Natural killer cell (primary cell): ENCODE measurements at places on chromosomes 6 and 20. TPM values are rescaled to one million over a fixed set of nuclear protein-coding genes. Genes with fewer than 3 reads are reported as not detected.

Gene SYCP2
- total RNA-seq, result 5.9 TPM

Gene GNAS-AS1
- 0.60 TPM for total RNA-seq

DNA sequence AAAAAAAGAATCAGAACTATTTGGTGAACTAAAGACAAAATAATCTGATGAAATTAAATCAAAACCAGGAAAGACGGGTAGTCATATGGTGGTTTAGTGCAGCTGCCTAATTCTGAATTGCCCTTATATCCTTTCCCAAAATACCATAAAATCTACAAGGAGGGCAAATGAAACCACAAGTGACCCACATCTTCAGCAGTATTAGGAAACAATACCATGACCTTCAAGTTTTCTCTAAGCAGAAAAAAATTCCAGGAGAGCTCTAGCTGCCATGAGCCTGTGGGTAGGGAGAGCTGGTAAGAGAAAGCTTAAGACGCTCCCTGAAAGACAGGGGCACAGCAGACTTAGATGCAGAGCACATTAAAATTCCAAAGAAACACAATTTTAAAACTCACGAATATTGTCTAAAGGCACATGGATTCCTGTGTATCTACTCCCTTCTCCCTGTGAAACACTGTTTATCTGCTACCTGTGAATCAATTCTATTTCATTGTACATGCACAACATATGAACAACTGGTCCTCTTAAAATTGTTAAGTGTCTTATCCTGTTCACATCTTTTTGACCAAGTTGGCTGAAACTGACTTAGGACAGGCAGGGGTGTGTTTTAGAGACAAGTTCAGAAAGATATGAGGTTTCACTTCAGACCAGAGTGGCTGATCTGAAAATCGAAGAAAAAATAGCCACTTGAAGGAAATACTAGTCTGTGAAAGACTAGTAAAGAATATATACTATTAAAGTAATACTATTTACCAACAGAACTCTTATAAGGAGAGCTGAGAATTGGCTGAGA lies 153.6 kb upstream of the SHLD1 start:
- peak overlapping the region; percentile 48 for H3K27ac ChIP-seq
- H3K36me3 ChIP-seq, result peaks cover 70% of the 10 kb centered on the region
- no peak for DNase-seq
- peaks cover 7% of the 10 kb centered on the region for H3K4me1 ChIP-seq

- DNase-seq, result no peak
- H3K4me3 ChIP-seq, result no peak overlapping the region
- H3K27ac ChIP-seq, result no peak overlapping the region
- H3K36me3 ChIP-seq, result no peaks in the 10 kb centered on the region
- peaks cover 4% of the 10 kb centered on the region for H3K27me3 ChIP-seq
Observed at GRCh38 chr6:167803816-167804215, 22.9 kb upstream of the AFDN start.

DNA sequence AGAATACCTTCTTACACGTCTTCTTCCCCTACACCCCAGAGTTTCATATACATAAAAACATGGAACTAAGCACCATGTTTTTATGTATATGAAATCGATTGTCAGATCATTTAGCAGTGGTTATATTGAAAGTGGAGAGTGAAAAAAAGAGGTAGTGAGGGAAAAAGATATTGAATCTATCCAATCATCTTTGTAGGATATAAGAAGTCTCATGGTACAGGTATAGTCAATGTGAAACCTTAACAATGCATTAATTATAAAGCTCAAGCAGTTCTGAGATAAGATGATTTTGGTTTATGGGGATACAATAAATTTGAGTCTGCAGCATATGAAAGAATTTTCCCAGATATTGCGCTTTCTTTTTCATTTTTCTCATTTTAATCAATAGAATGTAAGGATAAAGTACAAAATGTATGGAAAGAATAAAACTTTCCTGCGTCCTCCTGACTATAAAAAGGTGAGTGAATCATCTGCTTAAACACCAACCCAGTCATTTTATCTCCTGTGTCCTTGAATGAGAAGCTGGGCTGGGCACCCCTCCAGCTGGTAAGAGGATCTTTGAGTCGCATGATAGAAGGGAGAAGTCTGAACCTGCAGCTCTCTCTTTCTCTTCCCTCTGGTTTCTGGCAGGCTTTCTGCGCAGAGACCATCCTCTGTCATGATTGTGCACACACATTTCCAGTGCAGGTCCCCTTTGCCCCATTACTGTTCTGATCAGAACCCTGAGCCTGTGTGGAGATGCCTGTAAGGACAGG lies 28.1 kb upstream of the AKIRIN2 start:
- no peak for DNase-seq
- H3K36me3 ChIP-seq, result no peaks in the 10 kb centered on the region
- no peak overlapping the region for H3K27ac ChIP-seq
- no peaks in the 10 kb centered on the region for H3K27me3 ChIP-seq
- H3K4me3 ChIP-seq, result no peak overlapping the region

DNA sequence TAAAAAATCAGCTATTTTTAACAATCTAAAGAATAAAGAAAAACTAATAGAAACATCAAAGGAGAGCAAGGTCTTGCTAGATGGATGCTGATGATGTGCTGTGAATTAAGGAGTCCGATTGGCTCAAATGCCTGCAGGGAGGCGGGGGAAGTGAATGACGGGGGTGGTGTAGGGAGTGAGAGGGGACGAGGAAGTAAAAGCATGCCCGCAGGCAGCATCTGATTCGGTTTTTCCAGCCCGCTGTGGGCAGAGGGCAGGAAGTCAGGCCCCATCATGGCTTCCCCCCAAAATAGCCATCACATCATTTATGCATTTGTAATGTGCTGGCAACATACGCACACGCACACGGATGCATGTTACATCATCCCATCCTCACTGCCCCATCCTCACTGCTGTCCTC lies 10.3 kb downstream of the RSPO4 start:
- no peaks in the 10 kb centered on the region for H3K4me1 ChIP-seq
- H3K36me3 ChIP-seq, result no peaks in the 10 kb centered on the region
- no peak for DNase-seq
- H3K4me3 ChIP-seq, result no peak overlapping the region

GRCh38 chr6:110849781-110850180 lies 24.8 kb upstream of the AMD1 start:
- no peak for DNase-seq
- H3K4me1 ChIP-seq, result no peaks in the 10 kb centered on the region
- no peak overlapping the region for H3K4me3 ChIP-seq
- no peak overlapping the region for H3K27ac ChIP-seq

Gene FUT9
- total RNA-seq, result not detected

Gene PCSK2
- total RNA-seq, result not detected

Gene HLA-DPA1
- total RNA-seq, result 135 TPM

Gene RBBP8NL
- total RNA-seq, result not detected

GRCh38 chr6:149454346-149454848 lies 30.4 kb downstream of the ZC3H12D start:
- H3K4me3 ChIP-seq, result no peak overlapping the region
- peaks cover 5% of the 10 kb centered on the region for H3K4me1 ChIP-seq
- no peaks in the 10 kb centered on the region for H3K27me3 ChIP-seq
- H3K27ac ChIP-seq, result no peak overlapping the region

- no peaks in the 10 kb centered on the region for H3K4me1 ChIP-seq
- H3K27me3 ChIP-seq, result no peaks in the 10 kb centered on the region
- no peak overlapping the region for H3K4me3 ChIP-seq
- DNase-seq, result no peak
- H3K27ac ChIP-seq, result no peak overlapping the region
Observed at GRCh38 chr20:25398376-25399036, 7.9 kb upstream of the ABHD12 start.

GRCh38 chr6:66496659-66497058 lies 789.6 kb upstream of the EYS start:
- no peak overlapping the region for H3K4me3 ChIP-seq
- H3K4me1 ChIP-seq, result no peaks in the 10 kb centered on the region
- H3K36me3 ChIP-seq, result no peaks in the 10 kb centered on the region
- no peaks in the 10 kb centered on the region for H3K27me3 ChIP-seq

Gene CDSN
- not detected for total RNA-seq

DNA sequence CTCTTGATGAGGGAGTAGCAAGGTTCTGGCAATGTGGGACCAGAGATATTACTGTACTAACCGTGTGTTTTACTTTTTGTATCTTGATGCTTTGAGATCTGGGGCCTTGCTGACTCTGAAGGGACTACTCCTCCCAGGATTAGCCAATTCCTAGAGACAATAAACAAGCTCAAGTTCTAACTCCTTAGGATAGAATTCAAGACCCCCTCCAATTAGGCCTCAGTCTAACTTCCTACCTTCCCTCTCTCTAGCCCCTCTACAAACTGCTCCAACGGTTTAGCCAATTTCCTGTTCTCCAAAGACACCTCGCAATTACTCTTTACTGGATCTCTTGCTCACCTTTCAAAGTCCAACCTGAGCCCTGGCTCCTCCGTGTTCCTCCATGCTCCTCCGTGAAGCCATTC lies 158.7 kb upstream of the JARID2 start:
- no peak overlapping the region for H3K4me3 ChIP-seq
- no peaks in the 10 kb centered on the region for H3K36me3 ChIP-seq
- H3K27ac ChIP-seq, result no peak overlapping the region
- DNase-seq, result no peak

DNA sequence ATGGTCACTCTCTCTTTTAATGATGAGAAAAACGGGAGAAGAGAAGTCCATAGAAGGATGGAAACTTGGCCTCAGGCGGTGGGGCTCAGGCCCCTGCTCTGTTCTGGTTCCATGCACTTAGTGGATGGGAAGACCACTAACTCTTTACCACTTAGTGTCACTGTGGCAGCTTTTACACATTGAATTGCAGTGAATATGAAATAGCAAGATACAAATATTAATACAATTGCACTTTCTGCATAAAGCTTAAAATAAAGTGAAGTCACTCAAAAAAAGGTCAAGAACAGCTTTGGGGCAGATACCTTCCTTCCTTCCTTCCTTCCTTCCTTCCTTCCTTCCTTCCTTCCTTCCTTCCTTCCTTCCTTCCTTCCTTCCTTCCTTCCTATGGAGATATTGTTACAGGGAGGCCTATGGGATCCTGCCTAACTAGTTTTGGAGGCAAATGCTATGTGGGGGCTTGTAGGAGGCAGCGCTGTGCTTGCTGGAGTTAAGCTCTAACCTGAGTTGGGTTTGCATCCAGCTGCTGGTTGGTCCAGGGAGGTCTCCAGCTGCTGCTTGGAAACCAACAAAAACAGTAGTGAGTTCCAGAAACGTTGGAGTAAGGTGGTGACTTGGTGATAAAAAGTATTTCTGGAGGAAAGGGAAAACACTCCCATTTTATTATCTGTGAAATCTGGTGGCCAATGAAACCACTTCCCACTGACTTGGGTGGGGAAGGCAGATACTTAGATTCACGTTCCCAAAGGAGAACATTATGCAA lies 62.3 kb upstream of the NKX2-2 start:
- no peak overlapping the region for H3K4me3 ChIP-seq
- no peaks in the 10 kb centered on the region for H3K36me3 ChIP-seq
- H3K27me3 ChIP-seq, result no peaks in the 10 kb centered on the region
- no peak for DNase-seq

- no peak for DNase-seq
- H3K27ac ChIP-seq, result peak overlapping the region; percentile 94
- H3K36me3 ChIP-seq, result no peaks in the 10 kb centered on the region
- no peaks in the 10 kb centered on the region for H3K27me3 ChIP-seq
- H3K4me1 ChIP-seq, result peaks cover 74% of the 10 kb centered on the region
Observed at GRCh38 chr20:38872491-38873049, 53.6 kb upstream of the FAM83D start.

Gene WFDC9
- total RNA-seq, result not detected

DNA sequence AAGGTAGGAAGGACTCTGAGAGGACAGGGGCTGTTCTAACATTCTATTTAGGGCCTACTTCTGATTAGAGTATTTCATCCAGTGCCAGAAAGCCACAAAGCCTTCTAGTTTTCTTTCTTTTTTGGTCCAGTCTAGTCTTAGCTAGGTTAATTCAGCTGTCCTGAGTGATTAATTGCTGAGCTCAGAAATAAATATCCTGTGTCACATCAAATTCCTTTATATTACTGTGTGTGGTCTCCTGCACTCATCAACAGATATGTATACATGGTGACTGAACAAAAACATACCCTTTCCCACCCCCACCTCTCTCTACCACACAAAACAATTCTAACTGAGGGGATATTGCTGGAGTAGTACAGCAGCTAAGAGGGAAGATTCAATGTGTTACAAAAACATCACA lies 601.5 kb upstream of the NRSN1 start:
- H3K27me3 ChIP-seq, result no peaks in the 10 kb centered on the region
- H3K27ac ChIP-seq, result no peak overlapping the region
- no peaks in the 10 kb centered on the region for H3K4me1 ChIP-seq
- H3K36me3 ChIP-seq, result no peaks in the 10 kb centered on the region

DNA sequence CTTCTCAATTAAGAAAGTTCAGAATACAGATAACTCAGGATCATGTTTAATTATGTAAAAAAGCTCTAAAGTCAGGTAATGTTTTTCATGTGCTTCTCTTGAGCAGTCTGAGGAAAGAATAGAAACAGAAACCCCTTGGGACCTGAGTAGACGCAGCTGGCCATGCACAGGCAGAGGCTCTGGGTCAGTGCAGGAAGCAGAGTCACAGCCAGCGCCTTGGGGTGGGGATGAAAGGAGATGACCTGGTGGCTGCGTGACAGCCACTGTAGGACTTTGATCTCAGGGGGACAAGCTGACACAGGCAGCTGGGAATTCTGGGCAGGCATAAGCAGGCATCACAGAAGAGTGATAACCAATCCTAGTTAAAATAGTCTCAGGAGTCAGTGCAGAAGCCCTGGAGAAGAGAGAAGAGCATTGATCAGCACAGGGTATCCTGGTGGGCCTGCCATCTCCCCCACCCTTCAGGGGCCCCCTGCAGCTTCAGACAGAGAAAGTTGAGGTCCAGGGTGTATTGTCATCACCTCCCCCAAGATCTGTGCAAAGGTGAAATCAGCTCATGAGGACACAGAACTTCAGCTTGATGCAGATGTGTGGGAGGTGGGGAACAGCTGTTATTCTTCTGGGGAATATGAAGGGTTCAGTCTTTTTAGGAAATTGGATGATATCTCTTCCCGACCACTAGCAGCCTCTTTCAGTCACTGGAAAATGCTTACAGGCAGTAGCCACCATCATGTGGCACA lies 6.4 kb downstream of the HLA-DQB1 start:
- no peaks in the 10 kb centered on the region for H3K27me3 ChIP-seq
- no peaks in the 10 kb centered on the region for H3K36me3 ChIP-seq
- no peak overlapping the region for H3K27ac ChIP-seq
- DNase-seq, result no peak
- no peak overlapping the region for H3K4me3 ChIP-seq

DNA sequence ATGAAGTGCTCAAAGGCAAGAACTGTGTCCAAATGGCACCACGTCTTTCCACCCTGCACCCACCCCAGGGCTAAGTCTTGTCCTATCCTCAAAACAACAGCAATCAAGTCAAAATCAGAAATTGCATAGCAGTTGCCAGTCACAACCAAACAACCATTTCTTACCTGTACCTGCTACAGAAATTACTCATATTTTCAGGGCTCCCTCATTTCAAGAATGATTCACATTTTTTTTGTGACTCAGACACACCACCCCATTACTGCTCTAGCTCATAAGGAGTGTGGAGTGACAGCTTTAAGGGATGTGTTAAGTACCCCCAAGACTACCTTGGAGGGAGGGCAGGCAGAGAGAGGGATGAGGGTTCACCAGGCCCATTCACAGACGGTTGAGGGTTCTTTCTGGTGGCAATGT lies 111.7 kb downstream of the TRERF1 start:
- no peak overlapping the region for H3K27ac ChIP-seq
- peaks cover 10% of the 10 kb centered on the region for H3K4me1 ChIP-seq
- no peaks in the 10 kb centered on the region for H3K27me3 ChIP-seq
- H3K36me3 ChIP-seq, result no peaks in the 10 kb centered on the region
